ENCODE measurements at places on chromosomes 2 and 18. TPM values are rescaled to one million over a fixed set of nuclear protein-coding genes. Genes with fewer than 3 reads are reported as not detected.

GRCh38 chr18:67331857-67332256, 184.7 kb downstream of the DSEL start:
- H3K4me1 ChIP-seq, result no peaks in the 10 kb centered on the region
- no peak overlapping the region for H3K27ac ChIP-seq
- no peak for DNase-seq
- no peaks in the 10 kb centered on the region for H3K27me3 ChIP-seq
- no peaks in the 10 kb centered on the region for H3K36me3 ChIP-seq
- no peak overlapping the region for H3K4me3 ChIP-seq

GRCh38 chr18:60404486-60405085, 32.0 kb upstream of the MC4R start:
- H3K27me3 ChIP-seq, result no peaks in the 10 kb centered on the region
- no peaks in the 10 kb centered on the region for H3K36me3 ChIP-seq
- H3K27ac ChIP-seq, result no peak overlapping the region
- peaks cover 8% of the 10 kb centered on the region for H3K4me1 ChIP-seq
- H3K4me3 ChIP-seq, result no peak overlapping the region
- no peak for DNase-seq

GRCh38 chr2:48235076-48235475, 294.9 kb upstream of the STON1 start:
- H3K4me1 ChIP-seq, result no peaks in the 10 kb centered on the region
- no peaks in the 10 kb centered on the region for H3K36me3 ChIP-seq
- no peak for DNase-seq
- H3K27me3 ChIP-seq, result no peaks in the 10 kb centered on the region
- no peak overlapping the region for H3K4me3 ChIP-seq
- no peak overlapping the region for H3K27ac ChIP-seq

GRCh38 chr18:80191264-80191663, 56.0 kb downstream of the PARD6G start:
- no peak overlapping the region for H3K27ac ChIP-seq
- no peak for DNase-seq
- H3K36me3 ChIP-seq, result no peaks in the 10 kb centered on the region
- peaks cover 3% of the 10 kb centered on the region for H3K4me1 ChIP-seq

DNA sequence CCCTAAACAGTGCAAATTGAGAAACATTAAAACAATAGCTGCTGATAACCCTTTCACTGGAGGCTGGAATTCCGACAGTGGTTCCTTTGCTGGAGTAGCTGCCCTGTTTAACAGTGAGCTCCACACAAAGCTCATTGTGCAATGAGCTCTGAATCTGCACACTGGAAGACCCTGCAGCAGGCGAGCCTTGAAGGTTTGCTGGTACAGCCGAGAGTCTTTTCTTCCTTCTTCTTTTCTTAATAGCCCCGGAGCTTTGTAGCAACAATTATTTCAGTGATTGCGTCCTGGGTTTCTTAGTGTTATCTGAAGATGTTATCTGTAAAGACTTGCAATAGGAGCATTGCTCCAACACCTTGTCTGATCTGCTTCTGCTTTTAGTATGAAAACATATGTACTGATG, 50.8 kb upstream of the CXCR4 start:
- no peak overlapping the region for H3K4me3 ChIP-seq
- no peak overlapping the region for H3K27ac ChIP-seq
- no peaks in the 10 kb centered on the region for H3K36me3 ChIP-seq
- no peak for DNase-seq
- no peaks in the 10 kb centered on the region for H3K4me1 ChIP-seq
- no peaks in the 10 kb centered on the region for H3K27me3 ChIP-seq

DNA sequence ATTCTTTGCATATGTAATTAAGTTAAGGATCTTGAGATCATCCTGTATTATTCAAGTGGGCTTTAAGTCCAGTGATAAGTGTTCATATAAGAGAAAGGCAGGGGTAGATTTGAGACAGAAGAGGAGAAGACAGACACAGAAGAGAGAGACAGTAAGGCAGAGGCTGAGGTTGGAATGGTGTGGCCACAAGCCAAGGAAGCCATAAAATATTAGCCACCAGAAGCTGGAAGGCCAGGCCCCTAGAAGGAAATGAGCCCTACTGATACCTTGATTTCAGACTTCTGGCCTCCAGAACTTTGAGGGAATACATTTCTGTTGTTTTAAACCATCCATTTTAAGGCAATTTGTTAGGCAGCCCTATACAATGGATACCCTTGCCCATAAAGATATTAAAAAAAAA, 66.9 kb upstream of the DLX2 start:
- DNase-seq, result no peak
- no peaks in the 10 kb centered on the region for H3K36me3 ChIP-seq
- H3K4me1 ChIP-seq, result peaks cover 14% of the 10 kb centered on the region
- H3K27ac ChIP-seq, result no peak overlapping the region
- no peak overlapping the region for H3K4me3 ChIP-seq
- H3K27me3 ChIP-seq, result peaks cover 4% of the 10 kb centered on the region

DNA sequence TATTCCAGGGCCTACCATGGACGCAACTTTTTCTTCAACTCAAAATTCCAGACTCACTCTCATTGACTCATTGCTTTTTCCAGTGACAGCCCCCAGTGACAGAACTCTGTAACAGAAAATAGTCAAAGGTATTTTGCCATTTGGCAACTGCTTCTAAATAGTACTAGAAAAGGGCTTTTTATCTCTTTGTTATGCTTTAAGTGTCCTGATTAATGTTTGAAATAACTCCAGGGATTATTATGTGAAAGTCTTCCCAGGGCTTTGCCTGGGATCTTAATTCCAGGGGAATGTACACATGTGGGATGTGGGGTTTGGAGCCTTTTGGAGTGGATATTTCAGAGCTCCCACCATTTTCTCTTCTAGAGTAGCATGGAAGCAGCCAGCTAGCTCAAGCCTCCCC, 198.8 kb downstream of the KCNS3 start:
- no peak overlapping the region for H3K4me3 ChIP-seq
- H3K4me1 ChIP-seq, result no peaks in the 10 kb centered on the region
- no peaks in the 10 kb centered on the region for H3K36me3 ChIP-seq
- no peak overlapping the region for H3K27ac ChIP-seq

GRCh38 chr2:12858786-12859185, 142.1 kb downstream of the TRIB2 start:
- no peaks in the 10 kb centered on the region for H3K27me3 ChIP-seq
- H3K36me3 ChIP-seq, result no peaks in the 10 kb centered on the region
- no peaks in the 10 kb centered on the region for H3K4me1 ChIP-seq

DNA sequence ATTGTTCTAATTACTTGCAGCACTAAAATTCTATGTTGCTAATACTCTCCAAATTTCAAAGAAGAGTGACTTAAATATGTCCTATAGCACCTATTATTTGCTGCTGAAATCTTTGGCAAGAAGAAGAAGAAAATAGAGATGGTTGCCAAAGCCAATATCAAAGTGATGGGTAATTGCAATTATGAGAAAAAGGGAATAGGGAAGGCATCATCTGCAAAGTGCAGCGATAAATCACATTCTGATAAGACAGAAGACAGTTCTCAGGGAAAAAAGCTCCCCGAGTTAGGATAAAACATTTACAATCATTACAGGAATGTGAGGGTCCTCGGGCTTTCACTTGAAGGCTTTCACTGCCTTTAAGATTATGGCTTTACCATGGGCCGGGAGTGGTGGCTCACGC, 72.1 kb upstream of the RASGRP3 start:
- DNase-seq, result no peak
- 0 out of 2 replicates have a peak, but pooled peaks cover 7% of the 10 kb centered on the region for H3K36me3 ChIP-seq
- no peaks in the 10 kb centered on the region for H3K4me1 ChIP-seq
- no peak overlapping the region for H3K4me3 ChIP-seq

DNA sequence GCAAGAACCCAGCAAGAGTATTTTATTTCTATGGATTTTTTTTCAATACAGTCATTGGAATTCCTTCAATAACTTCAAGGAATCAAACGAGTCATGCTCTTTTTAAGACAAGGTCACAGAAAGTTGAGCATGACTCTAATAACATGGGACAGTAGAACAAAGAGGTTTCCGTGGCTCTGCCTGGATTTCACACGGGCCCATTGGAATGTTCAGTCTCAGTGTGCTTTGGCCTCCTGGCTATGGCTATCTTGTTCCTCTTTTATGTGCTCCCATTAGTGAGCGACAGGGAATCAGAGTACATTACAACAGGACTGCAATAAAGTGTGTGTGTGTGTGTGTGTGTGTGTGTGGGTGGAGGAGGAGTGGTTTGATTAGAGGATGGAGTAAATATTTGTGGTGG, 312.4 kb downstream of the DCC start:
- H3K4me1 ChIP-seq, result no peaks in the 10 kb centered on the region
- H3K36me3 ChIP-seq, result no peaks in the 10 kb centered on the region
- no peak overlapping the region for H3K4me3 ChIP-seq
- H3K27ac ChIP-seq, result no peak overlapping the region
- DNase-seq, result no peak

DNA sequence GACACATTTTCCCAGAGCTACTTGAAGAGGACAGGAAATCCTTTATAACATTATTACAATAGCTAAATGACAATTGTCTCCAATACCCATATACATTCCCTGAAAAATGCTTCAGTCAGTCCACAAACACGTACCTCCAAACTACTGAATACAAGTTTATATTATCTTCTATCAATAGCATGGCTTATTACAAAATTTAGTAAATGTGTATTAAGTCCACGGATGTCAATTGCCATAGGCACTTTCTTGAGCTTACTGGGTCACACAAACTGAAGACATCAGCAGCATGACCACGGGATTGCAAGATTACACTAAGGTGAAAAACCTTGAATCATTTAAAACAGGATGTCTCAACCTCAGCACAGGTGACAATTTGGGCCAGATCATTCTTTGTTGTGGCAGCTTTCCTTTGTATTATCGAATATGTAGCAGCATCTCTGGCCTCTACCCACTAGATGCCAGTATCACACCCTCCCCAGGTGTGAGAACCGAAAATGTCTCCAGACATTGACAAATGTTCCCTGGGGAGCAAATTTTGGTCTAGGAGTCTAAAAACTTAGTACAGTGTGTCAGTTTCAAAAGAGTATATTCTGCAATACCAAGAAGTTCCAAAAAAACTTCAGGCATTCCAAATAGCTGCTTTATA, 1.4 kb downstream of the MBD2 start:
- no peak for DNase-seq
- H3K4me1 ChIP-seq, result peaks cover 35% of the 10 kb centered on the region
- H3K27me3 ChIP-seq, result no peaks in the 10 kb centered on the region
- peak overlapping the region; percentile 71 for H3K4me3 ChIP-seq

- no peaks in the 10 kb centered on the region for H3K36me3 ChIP-seq
- no peak for DNase-seq
- H3K27me3 ChIP-seq, result no peaks in the 10 kb centered on the region
- peaks cover 8% of the 10 kb centered on the region for H3K4me1 ChIP-seq
- no peak overlapping the region for H3K4me3 ChIP-seq
These were observed 21.5 kb upstream of the REEP1 start for GRCh38 chr2:86358957-86359356.

DNA sequence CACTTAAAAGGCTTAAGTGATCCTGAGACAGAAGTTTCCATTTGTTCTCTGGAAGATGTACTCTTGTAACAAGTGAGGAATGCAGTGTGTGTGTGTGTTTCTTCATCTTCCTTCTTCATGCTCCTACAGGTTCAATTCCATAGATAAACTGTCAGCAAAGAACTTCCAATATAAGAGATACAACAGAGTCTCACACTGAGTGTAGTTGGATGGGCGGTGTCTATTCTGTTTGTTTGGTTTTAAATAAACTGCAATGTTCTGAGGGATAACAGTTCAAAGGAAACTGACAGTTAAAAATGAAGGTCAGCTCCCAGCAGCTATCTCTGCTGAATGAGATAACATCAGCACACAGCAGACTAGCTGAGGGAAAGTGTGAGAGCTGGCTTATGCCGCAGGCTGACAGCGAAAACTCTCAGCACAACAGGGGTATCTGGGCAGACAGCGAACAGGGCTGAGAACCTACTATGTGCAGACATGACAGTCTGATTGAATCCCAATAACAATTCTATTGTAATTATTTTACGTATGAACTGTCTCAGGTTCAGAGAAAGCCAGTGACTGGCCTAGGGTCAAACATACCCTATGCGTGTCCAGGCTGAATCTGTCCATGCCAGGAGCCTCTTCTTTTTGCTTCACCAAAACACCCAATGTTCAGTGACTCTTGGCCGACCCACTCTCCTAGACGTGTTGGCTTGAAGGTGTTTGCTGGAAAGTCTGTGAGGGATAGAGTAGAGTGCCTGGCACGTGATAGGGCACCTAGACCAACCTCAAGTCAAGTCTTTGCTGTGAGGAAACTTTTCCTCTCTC, 201.9 kb upstream of the TRIB2 start:
- no peak overlapping the region for H3K27ac ChIP-seq
- H3K36me3 ChIP-seq, result no peaks in the 10 kb centered on the region
- no peaks in the 10 kb centered on the region for H3K27me3 ChIP-seq
- H3K4me3 ChIP-seq, result no peak overlapping the region

DNA sequence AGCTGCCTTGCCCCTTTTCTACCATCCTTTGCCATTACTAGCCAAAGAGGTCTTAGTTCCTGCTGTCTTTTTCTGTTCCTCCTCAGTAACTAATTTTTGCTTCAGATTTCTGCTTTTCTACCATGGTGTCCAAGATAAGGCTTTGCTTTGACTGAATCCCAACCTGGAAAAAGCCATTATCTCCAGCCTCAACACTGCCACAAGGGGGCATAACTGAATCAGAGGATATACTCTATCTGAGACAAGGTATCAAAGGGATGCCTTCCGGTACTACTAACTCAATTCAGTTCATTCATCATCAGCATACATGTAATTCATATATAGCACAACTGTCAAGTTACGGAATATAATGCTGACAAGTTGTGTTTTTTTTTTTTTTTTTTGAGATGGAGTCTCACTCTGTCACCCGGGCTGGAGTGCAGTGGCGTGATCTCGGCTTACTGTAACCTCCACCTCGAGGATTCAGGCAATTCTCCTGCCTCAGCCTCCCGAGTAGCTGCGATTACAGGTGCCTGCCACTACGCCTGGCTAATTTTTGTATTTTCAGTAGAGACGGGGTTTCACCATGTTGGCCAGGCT, 11.4 kb downstream of the OSGEPL1 start:
- no peaks in the 10 kb centered on the region for H3K27me3 ChIP-seq
- no peak overlapping the region for H3K27ac ChIP-seq
- H3K4me3 ChIP-seq, result no peak overlapping the region

- no peak overlapping the region for H3K27ac ChIP-seq
- no peak overlapping the region for H3K4me3 ChIP-seq
- H3K36me3 ChIP-seq, result peaks cover 46% of the 10 kb centered on the region
- no peak for DNase-seq
These were observed 31.8 kb upstream of the PPP4R3B start for GRCh38 chr2:55649211-55649610.

DNA sequence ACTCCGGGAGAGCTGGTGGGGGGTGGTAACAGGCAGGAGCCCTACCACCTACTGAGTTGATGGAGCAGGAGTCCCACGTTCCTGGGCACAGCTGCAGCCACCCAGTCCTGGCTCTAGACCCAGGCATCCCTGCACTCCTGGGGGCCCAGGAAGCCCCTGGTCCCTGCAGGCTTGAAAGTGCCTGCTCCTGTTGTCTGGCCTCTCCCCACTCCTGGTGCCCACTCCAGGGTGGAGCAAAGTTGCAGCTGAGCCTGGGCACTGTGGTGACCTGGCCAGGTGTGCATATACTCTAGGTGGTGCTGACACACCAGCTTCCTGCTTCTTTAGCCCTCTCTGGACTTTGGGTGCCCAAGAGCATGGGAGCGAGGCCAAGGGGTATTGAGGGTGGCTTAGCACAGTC, 119.0 kb upstream of the SLC38A11 start:
- no peak overlapping the region for H3K27ac ChIP-seq
- H3K27me3 ChIP-seq, result no peaks in the 10 kb centered on the region
- H3K4me3 ChIP-seq, result no peak overlapping the region
- peaks cover 13% of the 10 kb centered on the region for H3K4me1 ChIP-seq
- no peak for DNase-seq

SCN3A gene
- not detected for polyA plus RNA-seq

SFT2D3 gene
- polyA plus RNA-seq, result not detected

IL36G gene
- polyA plus RNA-seq, result not detected

REG1B gene
- polyA plus RNA-seq, result not detected

NPHP1 gene
- polyA plus RNA-seq, result 11.0 TPM

ASB18 gene
- not detected for polyA plus RNA-seq

CDK15 gene
- 0.16 TPM for polyA plus RNA-seq

LIPG gene
- 4.9 TPM for polyA plus RNA-seq

Measured in GM23338 (cell line).